Foreskin keratinocyte (primary cell): ENCODE measurements at places on chromosomes 4 and X. TPM values are rescaled to one million over a fixed set of nuclear protein-coding genes. Genes with fewer than 3 reads are reported as not detected.

SLC4A4 gene
- 0.46 and 1.4 TPM in 2 replicates for polyA plus RNA-seq

CFAP99 gene
- not detected in 2 replicates for polyA plus RNA-seq

GPR34 gene
- polyA plus RNA-seq: not detected in 2 replicates

PPA2 gene
- 118 and 144 TPM in 2 replicates for polyA plus RNA-seq

CT45A5 gene
- not detected in 2 replicates for polyA plus RNA-seq

BTC gene
- 0.17 TPM in 2 replicates for polyA plus RNA-seq

PHKA1 gene
- 3.1 and 3.7 TPM in 2 replicates for polyA plus RNA-seq

TMPRSS11A gene
- polyA plus RNA-seq: not detected in 2 replicates

NR0B1 gene
- not detected in 2 replicates for polyA plus RNA-seq

NSUN7 gene
- polyA plus RNA-seq: 0.33 and 0.41 TPM in 2 replicates

RTL3 gene
- polyA plus RNA-seq: not detected in 2 replicates

SMPX gene
- not detected in 2 replicates for polyA plus RNA-seq

BRS3 gene
- polyA plus RNA-seq: not detected in 2 replicates

HELT gene
- not detected in 2 replicates for polyA plus RNA-seq
